ENCODE measurements at places on chromosomes 6 and 20. TPM values are rescaled to one million over a fixed set of nuclear protein-coding genes. Genes with fewer than 3 reads are reported as not detected.

The ERVFRD-1 gene
- not detected for total RNA-seq

The HLA-DQB1 gene
- total RNA-seq = not detected

The VSX1 gene
- not detected for total RNA-seq

GRCh38 chr6:35082733-35083403 lies 58.3 kb downstream of the TCP11 start:
- no peaks in the 10 kb centered on the region for H3K27me3 ChIP-seq
- DNase-seq = no peak
- no peaks in the 10 kb centered on the region for H3K36me3 ChIP-seq

DNA sequence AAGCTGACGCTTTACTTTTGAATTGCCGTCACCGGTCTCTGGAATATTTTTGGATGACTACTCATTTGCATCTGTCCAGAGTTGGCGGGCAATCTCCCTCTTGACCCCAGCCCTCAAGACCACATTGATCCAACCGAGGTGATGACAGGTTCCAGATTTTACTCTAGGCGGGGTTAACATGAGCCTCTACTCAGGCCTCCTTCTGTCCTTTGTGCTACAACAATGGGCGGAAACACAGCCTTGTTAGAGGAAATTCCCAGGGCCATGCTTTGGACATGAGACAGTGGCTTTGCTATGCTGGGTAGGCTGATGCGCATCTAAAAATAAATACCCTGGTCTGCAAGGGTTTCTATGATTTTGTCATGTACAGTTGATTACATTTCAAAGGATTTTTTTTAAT lies 27.0 kb upstream of the ADGRF5 start:
- H3K36me3 ChIP-seq = no peaks in the 10 kb centered on the region
- no peak overlapping the region for H3K4me3 ChIP-seq
- H3K4me1 ChIP-seq = no peaks in the 10 kb centered on the region
- no peak for DNase-seq

GRCh38 chr20:15655295-15655874 lies 917.9 kb downstream of the KIF16B start:
- H3K27ac ChIP-seq = no peak overlapping the region
- no peaks in the 10 kb centered on the region for H3K27me3 ChIP-seq
- no peaks in the 10 kb centered on the region for H3K36me3 ChIP-seq
- H3K4me3 ChIP-seq = no peak overlapping the region
- H3K4me1 ChIP-seq = peaks cover 9% of the 10 kb centered on the region
- DNase-seq = no peak

DNA sequence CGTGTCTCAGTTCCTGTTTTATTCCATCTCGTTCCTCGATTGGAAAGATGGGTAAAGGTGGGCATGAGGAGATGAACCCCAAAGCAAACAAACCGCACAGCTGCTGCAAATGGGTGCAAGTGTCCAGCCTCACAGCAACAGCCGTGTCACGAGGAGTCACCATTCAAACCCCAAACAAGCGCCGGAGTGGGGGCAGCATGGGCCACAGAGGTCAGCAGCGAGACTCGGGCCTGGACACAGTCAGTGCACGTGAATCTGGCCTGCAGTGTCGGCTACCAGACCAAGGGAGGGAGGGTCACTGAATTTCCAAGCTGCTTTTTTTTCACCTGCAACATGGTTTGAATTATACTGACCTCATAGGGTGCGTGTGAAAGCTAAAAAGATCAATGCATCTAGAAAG lies 63.5 kb downstream of the EZR start:
- no peaks in the 10 kb centered on the region for H3K36me3 ChIP-seq
- H3K4me1 ChIP-seq = no peaks in the 10 kb centered on the region
- no peak overlapping the region for H3K4me3 ChIP-seq
- H3K27me3 ChIP-seq = no peaks in the 10 kb centered on the region

DNA sequence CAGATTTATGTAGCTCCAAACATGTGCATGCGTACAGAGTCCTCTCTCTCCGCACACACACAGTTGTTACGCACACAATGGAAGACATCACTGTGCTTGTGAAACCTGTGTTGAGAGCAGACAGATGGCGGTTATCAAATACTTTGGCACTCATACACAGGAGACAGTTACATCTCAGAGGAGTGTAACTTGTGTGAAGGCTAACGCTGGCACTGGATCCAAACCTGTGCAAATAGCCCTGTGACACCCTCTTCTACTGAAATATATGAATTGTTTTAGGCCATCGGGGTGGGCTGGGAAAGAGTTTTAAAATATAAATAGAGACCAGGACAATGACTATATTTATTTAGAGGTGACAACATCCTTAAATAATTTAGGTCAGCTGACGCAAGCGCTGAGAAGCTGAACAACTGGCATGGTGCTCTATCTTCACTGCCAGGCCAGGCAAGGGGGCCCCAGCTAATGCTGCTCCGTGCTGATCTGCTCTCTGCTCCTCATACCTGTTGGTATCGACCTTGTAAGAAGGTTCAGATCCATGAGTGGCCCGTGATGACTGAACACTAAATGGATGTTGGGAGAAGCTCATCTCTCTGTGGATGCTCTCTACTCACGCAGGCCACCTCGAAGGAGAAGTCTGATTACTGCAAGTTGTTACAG lies 69.4 kb downstream of the FOXC1 start:
- H3K4me3 ChIP-seq = no peak overlapping the region
- H3K27ac ChIP-seq = no peak overlapping the region
- no peaks in the 10 kb centered on the region for H3K36me3 ChIP-seq
- DNase-seq = peak; percentile 32
- no peaks in the 10 kb centered on the region for H3K27me3 ChIP-seq
- peaks cover 6% of the 10 kb centered on the region for H3K4me1 ChIP-seq

DNA sequence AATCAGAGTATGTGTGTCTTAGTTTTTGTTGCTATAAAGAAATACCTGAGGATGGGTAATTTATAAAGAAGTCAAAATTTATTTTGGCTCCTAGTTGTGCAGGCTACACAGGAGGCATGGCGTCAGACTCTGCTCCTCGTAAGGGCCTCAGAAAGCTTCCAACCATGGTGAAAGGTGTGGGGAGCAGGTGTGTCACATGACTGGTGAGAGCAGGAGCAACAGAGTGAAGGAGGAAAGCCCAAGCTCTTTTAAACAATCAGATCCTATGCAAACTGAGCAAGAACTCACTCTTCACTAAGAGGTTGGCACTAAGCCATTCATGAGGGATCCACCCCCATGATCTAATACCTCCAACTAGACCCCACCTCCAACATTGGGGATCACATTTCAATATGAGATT lies 1524.3 kb downstream of the HACE1 start:
- no peak for DNase-seq
- H3K4me3 ChIP-seq = no peak overlapping the region
- no peaks in the 10 kb centered on the region for H3K36me3 ChIP-seq
- no peaks in the 10 kb centered on the region for H3K27me3 ChIP-seq
- no peaks in the 10 kb centered on the region for H3K4me1 ChIP-seq

GRCh38 chr6:167849846-167850459 lies 23.2 kb downstream of the AFDN start:
- no peak for DNase-seq
- H3K27me3 ChIP-seq = no peaks in the 10 kb centered on the region
- H3K4me1 ChIP-seq = peaks cover 3% of the 10 kb centered on the region
- H3K36me3 ChIP-seq = no peaks in the 10 kb centered on the region
- H3K27ac ChIP-seq = no peak overlapping the region
- no peak overlapping the region for H3K4me3 ChIP-seq

DNA sequence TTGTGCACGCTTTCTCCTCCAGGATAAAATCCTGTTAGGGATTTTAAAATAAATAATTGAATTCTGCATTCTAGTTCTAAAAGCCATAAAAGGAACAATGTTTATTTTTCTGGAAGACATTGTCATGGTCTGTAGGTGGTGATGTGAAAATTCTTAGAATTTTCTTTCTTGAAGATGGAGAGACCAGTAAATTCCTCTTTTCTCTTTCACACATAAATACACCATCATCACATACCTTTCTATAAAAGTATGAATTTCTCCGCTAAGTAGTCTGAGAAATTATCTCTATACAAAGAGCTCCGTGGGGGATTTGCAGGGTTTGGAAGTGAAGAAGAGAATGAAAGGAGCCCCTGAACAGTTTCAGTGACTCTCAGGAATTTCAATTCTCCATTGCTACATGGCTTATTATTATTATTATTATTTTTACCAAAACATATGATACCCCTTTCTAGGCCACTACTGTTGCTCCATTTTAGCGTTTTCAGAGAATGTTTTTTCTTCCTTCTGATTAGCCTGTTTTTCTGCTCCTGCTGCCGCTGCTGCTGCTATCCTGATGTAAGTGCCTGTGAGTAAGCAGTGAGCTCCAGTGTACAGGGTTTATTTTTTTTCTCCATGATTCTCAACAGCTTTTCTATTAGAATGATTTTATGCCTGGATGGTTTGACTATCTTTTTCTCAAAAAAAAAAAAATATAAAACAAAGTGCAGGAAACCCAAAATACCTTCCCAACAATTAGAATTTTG lies 145.8 kb downstream of the SAMD5 start:
- H3K4me1 ChIP-seq = no peaks in the 10 kb centered on the region
- H3K36me3 ChIP-seq = no peaks in the 10 kb centered on the region
- H3K27ac ChIP-seq = no peak overlapping the region
- H3K4me3 ChIP-seq = no peak overlapping the region

DNA sequence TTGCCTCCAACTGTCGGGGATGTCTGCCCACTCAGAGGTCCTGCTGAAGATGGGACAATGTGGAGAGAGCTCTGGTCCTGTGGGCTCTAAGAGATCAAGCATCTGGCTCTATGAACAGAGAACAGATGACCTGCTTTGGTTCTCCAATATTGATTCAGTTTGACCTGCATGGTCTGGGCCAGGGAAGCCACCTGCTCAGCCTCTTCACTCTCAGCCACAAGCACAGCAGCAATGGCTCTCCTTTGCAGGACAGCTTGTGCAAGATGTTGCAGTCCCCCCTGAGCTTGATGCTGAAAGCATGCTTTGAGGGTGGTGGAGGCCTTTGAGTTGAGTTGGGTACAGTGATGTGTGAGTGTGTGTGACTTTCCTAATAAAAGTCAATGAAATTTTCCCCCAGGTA lies 18.6 kb upstream of the MCM3 start:
- H3K27me3 ChIP-seq = no peaks in the 10 kb centered on the region
- no peak overlapping the region for H3K4me3 ChIP-seq
- H3K36me3 ChIP-seq = no peaks in the 10 kb centered on the region
- peaks cover 20% of the 10 kb centered on the region for H3K4me1 ChIP-seq
- DNase-seq = no peak

DNA sequence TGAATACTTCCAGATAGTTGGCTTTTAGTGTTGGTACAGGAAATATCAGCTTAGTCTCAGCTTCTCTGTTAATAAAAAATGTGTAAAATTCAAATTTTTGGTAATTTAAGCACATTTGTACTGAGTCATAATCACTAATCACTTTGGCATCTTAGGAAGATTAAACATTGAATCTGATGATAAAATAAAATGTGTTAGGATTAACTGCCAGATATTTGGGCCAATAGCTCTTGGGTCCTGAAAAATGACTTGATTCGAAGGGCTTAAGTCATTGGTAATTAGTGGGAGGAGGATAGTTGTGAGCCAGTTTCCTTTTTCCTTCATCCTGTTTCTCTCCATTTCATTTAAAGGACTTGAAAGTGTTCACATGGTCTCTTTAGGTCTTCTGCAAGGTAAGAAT lies 426.1 kb downstream of the RFPL4B start:
- peak overlapping the region; percentile 6 for H3K27ac ChIP-seq
- no peak overlapping the region for H3K4me3 ChIP-seq
- H3K36me3 ChIP-seq = no peaks in the 10 kb centered on the region
- H3K27me3 ChIP-seq = no peaks in the 10 kb centered on the region
- peak; percentile 53 for DNase-seq

GRCh38 chr6:14995208-14995607 lies 250.7 kb upstream of the JARID2 start:
- no peak for DNase-seq
- no peaks in the 10 kb centered on the region for H3K36me3 ChIP-seq
- H3K27me3 ChIP-seq = no peaks in the 10 kb centered on the region
- no peak overlapping the region for H3K4me3 ChIP-seq
- no peak overlapping the region for H3K27ac ChIP-seq

DNA sequence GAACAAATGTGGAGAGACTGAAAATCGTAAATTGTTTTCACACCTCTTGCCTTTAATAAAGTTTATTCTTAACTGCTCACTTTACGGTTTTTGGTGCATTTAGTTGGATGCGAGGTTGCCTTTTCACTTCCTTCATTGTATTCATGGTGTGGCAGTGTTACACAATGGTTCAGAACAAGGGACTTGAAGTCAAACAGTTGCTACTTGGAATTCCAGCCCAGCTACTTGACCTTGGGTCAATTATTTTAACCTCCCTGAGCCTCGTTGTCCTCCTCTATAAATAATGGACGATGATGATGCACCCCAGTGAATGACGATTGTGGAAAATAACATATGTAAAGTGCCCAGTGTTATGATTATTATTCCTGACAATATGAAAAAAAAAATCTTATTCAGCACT lies 72.3 kb downstream of the CARMIL1 start:
- H3K4me1 ChIP-seq = peaks cover 12% of the 10 kb centered on the region
- no peak overlapping the region for H3K4me3 ChIP-seq
- no peaks in the 10 kb centered on the region for H3K27me3 ChIP-seq
- H3K36me3 ChIP-seq = no peaks in the 10 kb centered on the region

DNA sequence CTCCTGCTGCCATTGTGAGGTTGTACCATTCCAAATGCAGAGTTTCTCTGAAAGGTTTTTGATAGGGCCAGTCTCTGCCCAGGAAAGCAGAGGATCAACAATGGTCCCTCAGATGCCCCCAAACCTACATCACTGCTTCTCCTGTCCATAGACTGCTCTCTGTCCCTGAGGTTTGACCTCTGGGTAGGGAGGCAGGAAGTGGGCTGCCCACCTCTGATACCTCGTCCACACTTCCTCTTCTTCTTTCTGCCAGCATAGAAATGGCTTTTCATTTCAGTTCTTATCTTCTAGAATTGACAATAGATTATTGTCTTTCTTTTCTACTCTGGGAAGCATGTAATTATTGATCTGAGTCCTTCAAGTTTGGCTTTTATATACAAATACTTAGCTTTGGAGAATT lies 170.6 kb downstream of the TRMT11 start:
- no peak for DNase-seq
- H3K27me3 ChIP-seq = no peaks in the 10 kb centered on the region
- H3K27ac ChIP-seq = no peak overlapping the region
- H3K36me3 ChIP-seq = no peaks in the 10 kb centered on the region

- H3K27me3 ChIP-seq = peaks cover 11% of the 10 kb centered on the region
- no peak overlapping the region for H3K4me3 ChIP-seq
- H3K27ac ChIP-seq = no peak overlapping the region
- no peaks in the 10 kb centered on the region for H3K36me3 ChIP-seq
- DNase-seq = no peak
Observed at GRCh38 chr6:145336119-145336518, 399.2 kb downstream of the EPM2A start.

DNA sequence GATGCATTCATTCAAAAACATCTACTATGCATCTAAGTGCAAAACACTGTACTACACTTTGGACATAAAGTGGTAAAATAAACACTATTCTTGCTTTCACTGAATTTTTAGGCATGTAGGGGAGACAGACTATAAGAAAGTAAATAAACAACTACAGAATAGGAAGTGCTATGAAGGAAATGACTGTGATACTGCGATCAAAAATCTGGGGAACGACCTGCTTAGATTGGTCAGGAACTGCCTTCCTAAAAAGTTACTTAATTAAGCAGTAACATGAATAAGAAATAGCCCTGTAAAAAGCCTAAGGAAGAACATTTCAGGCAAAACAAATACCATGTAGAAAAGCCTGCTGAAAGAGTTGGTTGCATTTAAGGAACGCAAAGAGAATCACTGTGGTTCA lies 50.6 kb downstream of the HACE1 start:
- H3K36me3 ChIP-seq = peaks cover 7% of the 10 kb centered on the region
- no peaks in the 10 kb centered on the region for H3K4me1 ChIP-seq
- H3K27ac ChIP-seq = no peak overlapping the region
- H3K4me3 ChIP-seq = no peak overlapping the region
- no peaks in the 10 kb centered on the region for H3K27me3 ChIP-seq
- DNase-seq = no peak

GRCh38 chr6:99590728-99591672 lies 15.6 kb upstream of the PRDM13 start:
- no peaks in the 10 kb centered on the region for H3K36me3 ChIP-seq
- H3K27me3 ChIP-seq = peaks cover 88% of the 10 kb centered on the region
- peak; percentile 43 for DNase-seq
- H3K4me1 ChIP-seq = no peaks in the 10 kb centered on the region
- H3K4me3 ChIP-seq = no peak overlapping the region
- no peak overlapping the region for H3K27ac ChIP-seq

Data from GM23248 (cell line).